ENCODE measurements at places on chromosomes 13 and 19.

DNA sequence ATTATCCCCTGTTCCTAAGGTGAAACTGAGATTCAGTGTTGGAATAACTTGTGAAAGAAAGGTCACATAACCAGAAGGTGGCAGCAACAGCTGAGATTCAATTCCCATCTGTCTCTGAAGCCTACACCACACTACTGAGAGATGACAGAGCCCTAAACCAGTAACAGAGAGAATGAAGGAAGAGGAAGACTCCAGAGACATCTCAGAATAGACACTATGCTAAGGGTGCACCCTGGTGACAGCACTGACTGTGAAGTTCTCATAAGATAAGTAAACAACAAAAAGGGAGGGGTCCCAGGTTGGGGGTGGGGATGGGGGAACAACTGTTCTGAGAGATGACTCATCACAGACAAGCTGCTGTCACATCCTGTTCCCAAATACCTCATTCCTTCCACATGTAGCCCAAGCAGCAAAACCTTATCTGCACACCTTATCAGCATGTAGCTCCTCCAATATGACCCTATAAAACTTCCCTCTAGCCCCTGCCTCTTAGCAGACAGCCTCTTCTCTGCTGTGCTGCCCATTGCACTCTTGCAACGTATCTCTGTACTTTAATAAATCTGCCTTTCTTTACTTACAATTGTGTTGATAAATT lies 46.5 kb downstream of the UTP14C start:
- DNase-seq = no peak

DNA sequence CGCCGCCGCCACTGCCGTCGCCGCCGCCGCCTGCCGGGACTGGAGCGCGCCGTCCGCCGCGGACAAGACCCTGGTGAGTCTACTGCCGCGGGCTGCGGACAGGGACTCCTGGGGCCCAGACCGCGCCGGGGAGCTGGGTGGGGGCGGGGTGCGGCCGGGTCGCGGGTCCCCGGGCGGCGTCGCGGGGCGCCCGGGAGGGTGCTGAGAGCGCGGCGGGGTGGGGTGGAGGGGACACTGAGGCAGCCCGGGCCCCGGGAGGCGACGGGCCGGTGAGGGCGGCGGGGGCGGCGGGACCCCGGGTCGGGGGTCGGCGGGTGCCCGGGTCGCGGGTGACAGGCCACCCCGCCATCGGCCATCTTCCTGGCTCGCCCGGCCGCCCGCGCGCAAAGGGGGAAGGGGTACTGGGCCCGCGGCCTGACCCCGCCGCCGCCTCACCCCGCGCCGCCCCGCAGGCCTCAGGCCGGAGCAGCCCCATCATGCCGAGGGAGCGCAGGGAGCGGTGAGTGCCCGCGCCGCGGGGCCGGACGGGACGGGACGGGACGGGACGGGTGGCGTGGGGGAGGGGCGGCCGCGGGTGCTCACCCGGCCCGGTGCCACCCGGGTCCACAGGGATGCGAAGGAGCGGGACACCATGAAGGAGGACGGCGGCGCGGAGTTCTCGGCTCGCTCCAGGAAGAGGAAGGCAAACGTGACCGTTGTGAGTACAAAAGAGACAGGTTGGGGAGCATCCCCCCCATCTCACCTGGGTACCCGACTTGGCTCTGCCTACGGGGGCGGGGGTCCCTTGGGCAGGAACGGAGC lies 489 bp downstream of the CCNE1 start:
- DNase-seq = no peak

DNA sequence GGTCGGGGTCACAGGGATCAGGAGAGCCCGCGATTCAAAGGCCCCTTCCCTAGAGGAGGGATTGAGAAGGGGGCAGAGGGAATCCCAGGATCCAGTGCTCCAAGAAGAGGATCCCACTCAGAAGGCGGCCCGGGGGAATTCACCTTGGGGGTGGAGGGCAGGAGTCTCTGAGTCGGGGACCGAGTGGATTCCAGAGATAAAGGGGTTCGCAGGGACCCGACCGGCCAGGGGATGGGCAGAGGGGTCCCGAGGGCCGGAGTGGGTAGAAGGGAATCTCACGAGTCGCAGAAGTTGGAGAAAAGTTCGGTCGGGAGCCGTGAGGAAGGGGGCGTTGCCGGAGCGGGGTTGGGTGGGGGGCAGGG lies 261 bp downstream of the PRKD2 start:
- DNase-seq = no peak

DNA sequence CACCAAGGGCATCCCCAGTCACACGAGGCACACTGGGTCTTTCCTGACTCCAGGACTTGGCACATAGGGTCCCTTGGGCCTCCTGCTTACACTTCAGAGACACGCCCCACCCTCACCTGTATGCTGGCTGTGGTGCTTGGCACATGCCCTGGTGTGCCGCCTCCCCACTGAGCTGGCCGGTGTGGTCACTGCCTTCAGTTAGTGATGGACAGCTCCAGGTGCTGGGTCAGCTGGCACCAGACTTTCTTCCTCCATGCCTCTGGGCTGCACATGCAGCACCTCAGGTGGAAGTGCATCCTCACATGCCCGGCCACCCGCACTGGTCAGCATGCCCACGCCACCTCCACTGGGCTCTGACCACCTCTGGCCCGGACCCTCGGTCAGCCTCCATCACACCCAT lies 52.9 kb downstream of the KLF2 start:
- DNase-seq = no peak

- DNase-seq = no peak
Measured at GRCh38 chr13:47726394-47726793, 274.7 kb downstream of the SUCLA2 start.

GRCh38 chr13:42075517-42075916 lies 27.1 kb downstream of the DGKH start:
- DNase-seq = no peak

GRCh38 chr13:30906411-30907051 lies 460 bp downstream of the MEDAG start:
- no peak for DNase-seq

DNA sequence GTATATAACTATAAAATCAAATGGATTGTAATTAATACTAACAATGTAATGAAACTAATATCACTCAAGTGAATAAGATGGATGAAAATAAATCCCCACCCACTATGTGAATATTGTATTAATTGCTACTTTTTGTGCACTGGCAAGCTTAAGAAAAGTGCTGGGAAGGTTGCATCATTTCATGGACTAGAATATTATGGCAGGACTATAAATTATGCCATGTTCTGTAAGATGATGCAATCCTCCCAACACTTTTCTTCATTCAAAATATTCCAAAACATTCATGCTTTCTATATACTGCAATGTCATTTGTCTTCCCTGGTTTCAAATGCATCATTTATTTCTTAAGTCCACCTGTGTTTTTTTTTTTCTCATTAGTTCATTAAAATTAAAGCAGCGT lies 457.6 kb upstream of the GPC6 start:
- DNase-seq = no peak

- no peak for DNase-seq
Measured at GRCh38 chr19:35115177-35115951, at the start of gene FXYD3. FXYD3 (plus strand) TSS chr19:35115823; CDS start chr19:35119377, 3,554 bp downstream.

DNA sequence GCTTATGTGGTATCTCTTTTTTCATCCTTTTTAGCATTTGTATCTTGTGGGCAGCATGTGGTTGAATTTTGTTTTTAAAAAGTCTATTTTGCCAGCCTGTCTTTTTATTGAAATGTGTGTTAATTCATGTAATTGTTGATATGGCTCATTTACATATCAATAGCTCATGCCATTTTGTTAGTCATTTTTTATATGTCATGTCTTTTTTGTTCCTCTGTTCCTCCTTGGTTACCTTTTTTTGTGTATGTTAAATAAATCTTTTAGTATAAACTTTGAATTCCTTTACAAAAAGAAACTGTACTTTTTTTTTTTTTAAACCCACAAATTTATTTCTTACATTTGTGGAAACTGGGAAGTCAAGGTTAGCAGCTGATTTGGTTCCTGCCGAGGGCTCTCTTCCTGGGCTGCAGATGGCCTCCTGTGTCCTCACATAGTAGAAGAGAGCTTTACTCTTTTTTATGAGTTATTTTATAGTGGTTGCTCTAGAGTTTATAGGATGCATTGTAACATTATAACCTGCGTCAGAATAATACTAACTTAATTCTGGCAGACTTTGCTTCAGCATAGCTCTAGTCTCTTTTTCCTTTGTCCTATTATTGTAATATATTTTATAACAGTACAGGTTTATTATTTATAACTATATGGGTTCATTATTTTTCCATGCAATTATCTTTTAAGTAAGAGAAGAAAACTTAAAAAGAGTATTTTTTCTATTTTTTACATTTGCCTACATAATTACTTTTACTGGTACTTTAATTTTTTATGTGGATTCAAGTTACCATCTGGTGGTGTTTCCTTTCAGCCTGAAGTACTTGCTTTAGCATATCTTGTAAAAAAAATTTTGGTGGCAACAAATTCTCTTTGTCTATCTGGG lies 86.3 kb downstream of the URI1 start:
- DNase-seq = no peak

- no peak for DNase-seq
Measured at GRCh38 chr13:45416516-45417128, 1.6 kb downstream of the SLC25A30 start.

GRCh38 chr19:51131780-51132680 lies 7.3 kb downstream of the SIGLEC9 start:
- DNase-seq = no peak

DNA sequence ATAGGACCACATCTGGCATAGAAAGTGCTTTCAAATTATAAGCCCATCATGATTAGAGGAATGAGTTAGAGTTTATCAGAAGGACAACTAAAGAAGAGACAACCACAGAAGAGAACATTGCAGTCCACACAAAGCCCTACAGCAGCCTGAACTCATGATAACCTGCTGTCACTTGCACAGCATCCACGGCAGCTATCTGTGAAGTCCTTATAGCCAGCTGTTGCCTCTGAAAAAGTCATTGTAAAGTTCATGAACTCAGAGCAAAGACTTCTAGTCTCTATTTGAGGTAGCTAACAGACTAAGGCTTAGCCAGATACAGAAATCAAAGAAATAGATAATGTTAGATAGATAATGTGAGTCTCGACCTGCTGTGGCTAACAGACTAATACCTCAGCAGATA lies 450.0 kb downstream of the KLF5 start:
- no peak for DNase-seq

- no peak for DNase-seq
Measured at GRCh38 chr13:77548594-77548993, 13.1 kb downstream of the SCEL start.

GRCh38 chr19:10004617-10005016 lies 5.7 kb downstream of the COL5A3 start:
- no peak for DNase-seq

DNA sequence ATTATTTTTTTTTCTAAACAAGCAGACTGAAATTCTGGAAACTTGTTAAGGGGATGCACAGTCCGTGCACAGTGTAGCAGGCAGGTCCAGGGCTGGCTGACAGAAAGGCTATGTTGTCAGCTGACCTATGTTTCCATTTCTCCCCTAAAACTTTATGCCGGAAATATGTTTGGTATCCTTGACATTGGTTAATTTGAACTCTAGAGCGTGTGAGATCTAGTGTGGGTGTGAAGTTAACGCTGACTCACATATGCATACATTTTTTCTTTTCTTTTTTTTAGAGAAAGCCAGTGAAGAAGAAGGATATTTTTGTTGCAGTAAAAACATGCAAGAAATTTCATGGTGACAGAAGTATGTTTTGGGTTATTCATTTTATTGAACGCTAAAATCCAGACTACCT lies 76.6 kb downstream of the B3GLCT start:
- DNase-seq = no peak

GRCh38 chr19:8396563-8397203 lies 6.5 kb downstream of the RAB11B start:
- peak; percentile 66 for DNase-seq

GRCh38 chr13:101309014-101309619 lies 107.2 kb downstream of the NALCN start:
- no peak for DNase-seq

DNA sequence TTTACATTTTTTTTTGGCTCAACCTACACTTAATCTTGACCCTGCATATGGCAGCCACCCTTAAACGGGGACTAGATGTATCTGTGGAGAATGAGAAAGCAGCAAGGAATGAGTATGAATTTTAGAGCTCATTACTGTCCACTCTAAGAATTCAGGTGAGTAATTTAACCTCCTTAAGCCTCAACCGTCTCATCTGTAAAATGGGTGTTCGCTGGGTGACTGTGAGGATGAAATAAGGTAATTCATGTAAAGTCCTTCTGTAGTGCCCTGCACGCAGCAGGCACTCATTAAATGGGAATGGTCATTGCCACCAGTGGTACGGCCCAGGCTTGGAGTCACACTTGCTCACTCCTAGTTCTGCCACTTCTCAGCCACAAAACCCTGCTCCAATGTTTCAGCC lies 135.3 kb downstream of the CACNA1A start:
- DNase-seq = no peak

- DNase-seq = no peak
Measured at GRCh38 chr13:97191615-97192014, 30.5 kb upstream of the MBNL2 start.

GRCh38 chr19:16073988-16074387 lies 2.3 kb upstream of the TPM4 start:
- no peak for DNase-seq

- DNase-seq = no peak
Measured at GRCh38 chr19:55538132-55538531, 1.2 kb upstream of the SBK2 start.

DNA sequence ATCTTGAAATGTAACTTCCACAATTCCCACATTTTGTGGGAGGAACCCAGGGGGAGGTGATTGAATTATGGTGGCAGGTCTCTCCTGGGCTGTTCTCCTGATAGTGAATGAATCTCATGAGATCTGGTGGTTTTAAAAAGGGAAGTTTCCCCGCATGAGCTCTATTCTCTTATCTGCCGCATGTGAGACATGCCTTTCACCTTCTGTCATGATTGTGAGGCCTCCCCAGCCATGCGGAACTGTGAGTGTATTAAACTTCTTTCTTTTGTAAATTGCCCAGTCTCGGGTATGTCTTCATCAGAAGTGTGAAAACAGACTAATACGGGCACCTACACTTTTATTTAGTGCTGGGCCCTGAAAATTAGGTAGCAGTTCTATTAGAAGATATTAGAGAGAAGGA lies 45.8 kb downstream of the TNFSF13B start:
- DNase-seq = no peak

DNA sequence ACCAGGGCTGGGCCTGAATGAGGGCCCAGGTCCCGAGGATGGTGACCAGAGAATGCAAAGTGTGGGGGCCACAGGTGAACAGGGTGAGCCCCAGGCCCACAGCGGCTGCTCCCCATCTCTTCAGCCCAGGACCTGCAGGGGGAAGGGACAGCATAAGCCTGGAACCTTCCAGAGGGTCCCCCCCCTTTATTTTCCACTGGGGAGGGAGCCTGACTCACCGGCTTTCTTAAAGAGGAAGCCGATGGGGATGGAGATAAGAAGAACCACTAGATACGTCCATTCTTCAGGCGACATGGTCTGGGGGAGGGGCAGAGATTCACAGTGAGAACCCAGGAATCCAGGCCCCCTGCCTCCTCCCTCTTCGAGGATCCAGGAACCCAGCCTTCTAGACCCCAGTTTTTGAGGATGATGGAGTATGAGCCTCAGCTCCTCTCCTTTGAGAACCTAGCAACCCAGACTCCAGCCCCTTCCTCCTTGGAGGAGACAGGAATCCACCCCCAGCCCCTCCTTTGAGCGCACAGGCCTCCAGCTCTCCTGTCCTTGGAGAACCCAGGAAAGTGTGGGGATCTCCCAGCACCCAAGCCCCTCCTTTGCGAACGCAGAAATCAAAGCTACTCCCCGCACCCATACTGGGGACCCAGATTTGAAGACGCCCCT lies 1.0 kb downstream of the MBOAT7 start:
- DNase-seq = no peak

GRCh38 chr19:9835507-9835949 lies 410 bp downstream of the PIN1 start:
- DNase-seq = no peak

- DNase-seq = no peak
Measured at GRCh38 chr13:113997845-113998751, 24.2 kb upstream of the C13orf46 start.
